ENCODE measurements at places on chromosomes 3 and 15.

- no peak for DNase-seq
These were observed 32.7 kb downstream of the RARB start for GRCh38 chr3:25460751-25461150.

- DNase-seq = no peak
These were observed 53.6 kb downstream of the TASOR start for GRCh38 chr3:56629451-56629850.

DNA sequence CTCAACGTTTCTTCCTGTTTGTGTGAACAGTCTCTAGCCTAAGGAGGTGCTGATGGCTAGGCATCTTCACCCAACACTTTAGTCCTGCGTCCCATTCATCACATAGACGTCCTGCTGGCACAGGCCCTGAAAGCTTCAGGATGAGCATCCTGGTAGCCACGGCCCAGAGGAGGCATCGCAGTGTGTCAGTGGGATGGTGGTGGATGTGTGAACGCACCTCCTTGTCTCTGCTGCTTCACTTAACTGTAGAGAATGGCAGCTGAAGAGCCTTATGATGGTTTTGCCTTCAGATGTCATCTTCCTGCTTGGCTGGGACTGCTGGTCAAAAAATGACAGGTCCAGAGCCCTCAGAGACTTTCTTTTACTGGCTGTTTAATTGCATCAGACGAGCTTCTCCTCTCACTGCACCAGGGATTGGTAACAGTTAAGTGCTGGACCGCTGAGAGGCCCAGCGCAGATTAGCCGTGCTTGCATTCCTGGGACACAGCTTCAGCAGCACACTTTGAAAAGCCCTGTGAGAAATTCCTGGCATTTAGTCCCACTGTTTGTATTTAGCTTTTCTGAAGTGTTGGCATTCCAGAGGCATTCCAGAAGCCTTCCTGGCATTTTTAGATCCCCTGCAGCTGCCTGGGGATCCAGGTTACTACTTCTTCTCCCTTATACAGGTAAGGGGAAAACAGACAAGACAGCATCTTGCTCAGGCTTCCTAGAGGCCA lies 132.4 kb upstream of the PLXNA1 start:
- DNase-seq = no peak

GRCh38 chr3:60829058-60829457 lies 422.2 kb downstream of the FHIT start:
- DNase-seq = no peak

GRCh38 chr15:28942046-28942445 lies 56.3 kb downstream of the APBA2 start:
- DNase-seq = peak; percentile 63

GRCh38 chr15:73633111-73633990 lies at the start of gene NPTN:
TSS of gene NPTN (minus strand) at chr15:73633389. CDS start at chr15:73633215, 174 bp downstream.
- peak; percentile 98 for DNase-seq

- no peak for DNase-seq
These were observed 55.6 kb downstream of the POLQ start for GRCh38 chr3:121490161-121490560.

- no peak for DNase-seq
These were observed 21.7 kb downstream of the ZDHHC3 start for GRCh38 chr3:44954304-44954703.

DNA sequence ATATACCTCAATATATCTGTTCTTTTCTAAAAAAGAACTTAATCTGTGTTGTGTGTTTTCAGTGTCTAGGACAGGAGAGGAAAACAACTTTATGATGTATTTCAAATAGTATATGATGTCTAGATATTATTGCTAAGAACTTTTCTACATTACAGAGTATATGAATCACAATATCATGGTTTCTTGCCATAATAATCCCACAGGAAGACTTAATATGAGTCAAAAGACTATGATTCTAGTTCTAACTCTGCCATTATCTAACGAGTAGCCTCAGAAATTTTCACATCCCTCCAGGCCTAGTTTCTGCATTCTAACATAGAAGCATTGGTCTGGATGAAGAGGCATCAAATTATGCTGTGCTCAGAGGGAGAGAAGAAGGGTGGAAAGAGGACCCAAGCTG lies 107.7 kb upstream of the SPRED1 start:
- no peak for DNase-seq

DNA sequence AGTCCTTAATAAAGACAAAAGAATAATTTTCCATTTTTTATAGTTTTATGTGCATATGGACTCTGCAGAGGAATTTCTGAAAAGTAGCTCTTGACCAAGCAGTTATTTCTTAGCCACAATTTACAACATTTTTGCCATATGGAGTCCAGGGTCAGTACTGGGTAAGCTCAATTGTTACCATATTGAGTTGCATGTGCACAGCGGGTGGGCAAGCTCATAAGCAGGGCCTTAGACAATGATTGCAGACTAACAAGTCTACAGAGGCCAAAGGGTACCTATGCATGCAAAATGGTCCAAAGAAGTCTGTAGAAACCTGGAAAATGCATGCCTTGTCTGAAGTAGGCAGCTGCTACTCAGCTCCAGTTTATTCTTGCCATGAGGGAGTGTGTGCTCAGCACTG lies 19.0 kb upstream of the ARHGEF26 start:
- DNase-seq = no peak

- DNase-seq = no peak
These were observed 74.2 kb downstream of the NMD3 start for GRCh38 chr3:161295325-161295724.

DNA sequence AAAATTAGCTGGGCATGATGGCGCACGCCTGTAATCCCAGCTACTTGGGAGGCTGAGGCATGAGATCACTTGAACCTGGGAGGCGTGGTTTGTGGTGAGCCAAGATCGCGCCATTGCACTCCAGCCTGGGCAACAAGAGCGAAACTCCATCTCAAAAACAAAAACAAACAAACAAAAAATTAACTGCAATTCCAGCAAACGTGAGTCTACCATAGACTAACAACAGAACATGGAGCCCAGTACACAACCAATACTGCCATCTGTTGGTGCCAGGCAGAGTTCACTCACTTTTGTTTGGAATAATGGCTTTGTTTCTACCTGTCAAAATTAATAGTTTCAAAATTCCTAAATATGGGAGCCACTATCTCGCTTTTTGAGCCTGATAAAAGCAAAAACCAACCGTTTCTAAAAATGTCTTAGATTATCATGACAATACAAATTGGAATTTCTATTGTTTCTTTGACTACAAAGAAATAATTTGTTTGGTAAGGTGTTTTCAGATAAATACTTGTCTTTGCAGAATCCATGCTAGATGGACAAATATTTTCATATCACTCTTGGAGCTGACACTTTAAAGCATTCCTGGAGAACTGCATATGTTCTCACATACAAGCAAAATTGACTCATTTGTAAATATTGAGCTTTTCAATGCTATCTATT lies 45.0 kb downstream of the GPR176 start:
- DNase-seq = peak; percentile 51

DNA sequence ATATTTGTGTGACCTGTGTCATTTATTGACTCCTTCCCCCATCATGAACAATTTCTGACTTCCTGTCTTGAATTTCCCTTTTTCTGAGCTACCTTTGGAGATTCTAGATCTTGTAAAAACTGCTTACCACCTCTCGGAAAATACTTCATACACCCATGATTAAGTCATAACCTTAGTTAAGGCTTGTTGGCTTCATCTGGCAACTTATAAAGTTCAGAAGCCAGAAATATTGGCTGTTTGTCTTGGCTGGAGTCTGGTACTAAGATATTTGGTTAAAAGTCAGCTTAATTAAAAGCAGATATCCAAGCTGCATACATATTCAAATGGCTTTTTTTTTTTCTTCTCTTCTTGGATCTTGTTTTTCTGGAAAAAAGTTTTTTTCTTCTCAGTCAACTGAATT lies 37.3 kb upstream of the B3GALNT1 start:
- DNase-seq = no peak

DNA sequence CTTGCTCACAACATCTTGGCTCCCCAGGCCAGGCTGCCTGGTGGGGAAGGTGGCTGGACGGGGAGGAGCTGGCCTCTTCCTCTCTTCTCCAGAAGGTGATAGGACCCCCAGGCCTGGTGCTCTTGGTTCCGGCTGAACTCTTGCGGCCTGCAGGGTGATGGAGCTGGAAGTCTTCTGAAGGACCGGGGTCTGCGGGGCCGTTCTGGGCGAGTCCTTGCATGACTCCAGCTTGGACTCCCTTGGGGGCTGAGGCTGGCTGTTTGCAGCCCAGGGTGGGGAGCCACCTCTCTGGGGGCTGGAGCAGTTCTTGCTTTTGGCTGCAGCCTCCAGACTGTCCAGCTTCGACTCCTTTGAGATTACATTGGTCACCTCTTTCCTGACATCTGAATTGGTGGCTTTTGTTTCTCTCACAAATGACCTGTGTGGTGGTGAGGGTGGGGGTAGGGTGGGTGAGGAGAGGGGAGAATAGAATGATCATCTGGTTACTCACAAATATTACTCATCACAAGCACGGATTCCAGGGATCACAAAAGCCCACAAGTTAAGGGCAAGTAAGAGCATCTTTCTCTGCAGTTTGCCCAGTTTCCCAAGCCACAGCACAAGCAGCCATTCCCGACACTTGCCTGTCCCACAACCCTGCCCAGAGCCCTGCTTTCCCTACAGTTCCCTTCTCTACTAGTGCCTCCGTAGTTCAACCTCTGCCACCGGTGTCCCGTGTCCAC lies 149.1 kb upstream of the HACD2 start:
- no peak for DNase-seq

DNA sequence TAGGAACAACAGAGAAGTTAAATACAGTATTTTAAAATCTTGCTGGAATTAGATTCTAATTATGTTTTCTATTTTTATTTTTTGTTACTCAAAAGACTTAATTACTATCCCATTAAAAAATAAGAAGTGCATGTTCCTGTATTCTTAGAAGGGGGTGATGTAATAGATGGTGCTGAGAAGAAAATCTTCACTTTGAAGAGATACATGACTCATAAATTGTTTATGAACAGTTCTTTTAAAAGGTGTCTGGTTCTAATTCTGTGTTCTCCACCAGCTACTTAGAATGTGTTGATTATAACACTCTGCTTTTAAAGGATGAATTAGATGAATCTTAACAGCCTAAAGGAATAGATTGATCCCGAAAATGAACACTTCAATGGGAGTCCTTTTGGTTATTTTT lies 8.2 kb downstream of the RCN2 start:
- no peak for DNase-seq
